ENCODE measurements at places on chromosomes 3 and 15.

GRCh38 chr15:42456971-42457370, 34.0 kb downstream of the ZNF106 start:
- DNase-seq, result no peak

DNA sequence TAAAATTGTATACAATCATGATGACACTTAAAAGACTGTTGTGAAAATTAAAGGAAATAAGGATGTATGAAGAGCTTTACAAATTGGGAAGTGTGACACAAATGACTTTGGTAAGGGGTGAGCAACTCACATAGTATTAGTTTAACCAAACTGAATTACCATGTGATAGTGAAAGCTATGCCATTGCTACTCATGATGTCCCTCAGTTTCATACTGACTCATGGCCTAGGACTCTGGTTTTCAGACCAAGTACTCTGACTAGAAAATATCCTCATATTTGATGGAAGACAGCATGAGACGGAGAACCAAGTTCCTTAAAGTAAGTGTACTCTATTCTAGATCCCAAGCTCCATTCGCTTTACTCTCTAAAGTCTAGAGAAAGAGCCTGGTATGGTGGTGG, 203.2 kb upstream of the ICE2 start:
- no peak for DNase-seq

GRCh38 chr3:188529228-188529627, 375.3 kb downstream of the LPP start:
- DNase-seq, result no peak

DNA sequence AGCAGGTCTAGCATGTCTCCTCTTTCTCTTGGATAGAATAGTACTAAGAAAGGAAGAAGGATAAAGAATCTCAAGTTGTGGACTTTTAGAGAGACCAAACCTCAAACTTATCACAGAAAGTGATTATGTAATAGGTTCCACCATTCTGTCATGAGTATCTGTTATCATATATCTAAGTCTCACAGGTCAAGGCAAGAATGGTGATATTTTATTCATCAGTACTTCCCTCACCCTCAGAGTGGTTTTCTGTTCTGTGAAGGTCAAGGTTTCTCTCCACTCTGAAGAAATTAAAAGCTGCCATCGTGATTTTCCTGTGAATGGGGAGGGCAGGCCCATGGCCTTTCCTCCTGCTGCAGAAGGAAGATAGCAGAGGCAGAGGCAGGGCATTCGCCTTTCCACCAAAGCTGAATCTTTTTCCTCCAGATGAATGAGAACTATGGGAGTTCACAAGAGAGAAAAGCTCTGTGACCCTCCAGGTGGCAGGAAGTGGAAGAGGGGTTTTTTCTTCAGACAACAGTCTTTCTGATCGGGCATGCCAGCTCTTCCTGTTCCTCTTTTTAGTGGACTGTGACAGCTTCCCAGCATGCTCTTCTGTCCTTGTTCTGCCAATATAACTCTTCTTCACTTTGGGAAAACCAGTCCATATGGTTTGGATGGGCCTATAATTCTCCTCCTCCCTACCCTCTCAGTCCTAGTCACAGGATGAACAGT, 37.1 kb upstream of the CCK start:
- no peak for DNase-seq

- DNase-seq, result no peak
These were observed 558.3 kb downstream of the NR2F2 start for GRCh38 chr15:96888764-96889163.

GRCh38 chr15:40424483-40425115, 16.2 kb upstream of the BAHD1 start:
- DNase-seq, result no peak

GRCh38 chr3:193236599-193236998, 4.4 kb upstream of the PLAAT1 start:
- no peak for DNase-seq

DNA sequence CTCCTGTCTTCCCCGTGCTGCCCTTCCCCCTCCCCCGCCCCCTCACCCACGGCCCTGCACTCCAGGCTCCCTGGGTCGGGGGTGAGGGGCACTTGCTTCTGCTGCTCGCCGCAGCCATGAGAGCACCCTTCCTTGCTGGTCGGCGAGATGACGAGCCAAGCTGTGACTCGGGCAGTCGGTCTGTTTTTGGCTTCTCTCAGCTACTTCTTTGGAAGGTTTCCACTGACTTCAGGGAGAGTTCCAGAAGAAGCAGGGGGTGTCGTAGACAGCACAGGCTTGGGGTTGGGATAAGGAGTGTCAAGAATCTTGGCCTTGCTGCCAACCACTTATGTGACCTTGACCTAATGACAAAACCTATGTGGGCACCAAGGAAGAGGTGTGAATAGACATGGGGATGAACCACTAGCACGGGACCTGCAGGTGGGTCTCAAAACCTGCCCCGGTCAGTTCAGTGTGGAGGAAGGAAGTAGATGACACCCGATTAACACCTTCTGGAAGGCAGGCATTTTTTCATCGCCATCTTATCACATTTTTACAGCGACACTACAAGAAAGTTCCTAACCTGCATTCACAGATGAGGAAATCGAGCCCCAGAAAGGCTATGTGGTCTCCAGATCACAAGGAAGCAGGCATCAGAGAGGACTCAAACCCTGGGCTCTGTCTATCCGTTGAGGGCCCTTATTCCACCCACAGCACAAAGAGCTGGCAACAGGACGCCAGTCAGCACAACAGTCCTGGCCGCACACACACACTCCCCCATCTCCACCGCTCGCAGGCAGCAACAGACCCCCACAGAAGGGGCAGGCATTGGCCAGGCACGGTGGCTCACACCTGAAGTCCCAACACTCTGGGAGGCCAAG, 120.9 kb downstream of the LIPC start:
- no peak for DNase-seq

GRCh38 chr3:14823910-14824629, 5.3 kb downstream of the FGD5 start:
- no peak for DNase-seq
